Activated CD8-positive, alpha-beta T cell treated with anti-CD3 and anti-CD28 coated beads for 36 hours (primary cell): ENCODE measurements at places on chromosomes 16 and 17.

DNA sequence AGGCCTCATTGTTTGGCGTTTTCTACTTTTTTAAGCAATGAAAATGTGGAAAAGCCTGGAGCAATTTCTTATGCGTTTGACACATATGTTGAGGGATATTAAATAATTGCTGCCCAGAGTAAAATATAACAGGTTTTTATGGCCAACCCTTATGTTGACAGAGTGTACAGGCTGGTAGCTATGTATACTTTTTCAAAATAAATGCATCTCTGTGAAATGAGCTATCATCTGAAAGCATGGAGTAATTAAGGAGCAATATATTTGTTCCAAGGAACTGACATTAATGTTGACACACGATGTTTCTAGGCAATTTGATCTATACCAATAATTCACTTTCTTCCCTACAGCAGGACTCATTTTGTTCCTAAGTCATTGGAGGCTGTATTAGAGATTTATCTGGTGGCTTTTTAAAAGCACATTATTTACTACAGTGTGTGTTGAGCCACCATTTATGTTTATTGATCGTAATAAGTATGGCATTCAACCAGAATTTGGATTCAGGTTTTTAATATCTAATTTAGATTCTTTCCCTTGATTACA is 11.9 kb upstream of the KRT20 start:
- no peak for DNase-seq

DNA sequence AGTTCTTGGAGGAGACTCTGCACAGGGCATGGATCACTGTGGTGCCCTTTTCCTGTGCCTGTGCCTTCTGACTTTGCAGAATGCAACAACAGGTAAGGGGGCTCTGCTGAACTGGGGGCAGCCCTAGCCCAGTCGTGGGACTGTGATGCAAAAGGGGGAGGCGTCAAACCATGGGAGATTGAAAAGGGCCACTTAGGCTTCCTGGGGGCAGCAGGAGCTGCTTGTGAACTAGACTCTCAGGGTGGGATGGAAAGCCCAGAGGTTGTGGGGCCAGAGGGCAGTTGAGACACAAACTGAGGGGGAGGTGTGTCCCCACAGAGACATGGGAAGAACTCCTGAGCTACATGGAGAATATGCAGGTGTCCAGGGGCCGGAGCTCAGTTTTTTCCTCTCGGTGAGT is 19.6 kb downstream of the ADGRG5 start:
- no peak for DNase-seq

- DNase-seq, result peak; percentile 41
Observed at GRCh38 chr17:57861000-57861789, 11.4 kb upstream of the MRPS23 start.

DNA sequence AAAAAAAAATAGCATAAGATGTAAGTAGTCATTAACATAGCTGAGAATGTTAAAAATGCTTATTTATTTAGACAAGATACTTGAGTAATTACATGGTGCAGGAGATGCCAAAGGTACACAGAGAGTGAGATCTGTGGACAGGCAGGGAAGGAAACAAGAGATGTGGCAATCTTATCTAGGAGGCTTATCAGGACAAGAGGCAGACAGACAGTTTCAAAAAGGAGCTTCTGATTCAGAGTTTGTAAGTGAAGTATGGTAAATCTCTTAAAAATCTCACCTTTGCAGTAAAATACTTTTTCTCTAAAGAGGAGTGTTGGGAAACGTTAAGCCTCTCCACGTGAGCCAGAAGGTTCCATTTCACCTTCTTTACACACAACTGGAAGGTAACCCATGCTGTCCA is 19.9 kb upstream of the GHDC start:
- DNase-seq, result no peak

GRCh38 chr16:10933865-10934264 is 8.4 kb downstream of the DEXI start:
- no peak for DNase-seq

GRCh38 chr17:66805567-66805966 is 29.4 kb upstream of the CACNG5 start:
- no peak for DNase-seq

DNA sequence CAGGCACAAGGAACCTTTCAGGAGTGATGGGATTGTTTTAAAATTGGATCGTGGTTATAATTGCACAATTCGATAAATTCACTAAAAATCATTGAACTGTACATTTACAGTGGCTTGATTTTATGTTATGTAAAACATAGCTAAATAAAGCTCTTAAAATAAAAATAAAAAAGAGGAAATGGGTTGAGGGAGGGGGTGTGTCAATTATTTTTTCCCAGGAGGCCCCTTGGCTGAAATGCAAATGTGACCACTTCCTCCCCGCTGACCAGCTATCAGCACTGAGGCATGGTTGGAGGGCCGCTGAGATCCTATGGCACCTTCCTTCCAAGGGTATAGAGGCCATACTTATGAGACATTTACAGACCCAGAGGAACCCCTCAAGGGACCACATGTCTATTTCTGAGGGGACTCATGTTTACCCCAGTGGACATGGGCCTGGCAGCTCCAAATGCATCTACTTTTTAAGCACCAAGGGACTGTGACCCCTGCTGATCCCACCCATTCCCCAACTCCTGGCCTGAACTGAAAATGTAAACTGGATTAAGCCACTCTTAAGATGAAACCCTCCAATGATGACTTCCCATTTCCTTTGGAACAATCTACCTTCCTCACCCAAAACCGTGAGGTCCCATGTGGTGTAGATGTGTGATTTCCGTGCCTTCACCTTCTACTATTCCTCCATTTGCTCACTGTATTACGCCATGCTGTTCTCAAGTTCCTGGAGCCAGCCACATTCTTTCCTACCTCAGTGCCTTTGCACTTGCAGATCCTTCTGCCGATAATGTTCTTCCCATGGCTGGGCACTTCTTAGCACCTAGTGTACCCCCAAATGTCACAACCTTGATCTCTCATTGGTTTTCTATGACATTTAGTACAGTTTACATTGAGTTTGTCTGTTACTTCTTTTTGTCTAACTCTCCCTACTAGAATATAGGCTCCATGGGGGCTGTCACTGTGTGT is 2.8 kb upstream of the IL21R start:
- DNase-seq, result no peak
